ENCODE measurements at places on chromosomes 1 and 21.

GRCh38 chr1:209341146-209341545, 242.4 kb upstream of the CAMK1G start:
- ATAC-seq: no peak

DNA sequence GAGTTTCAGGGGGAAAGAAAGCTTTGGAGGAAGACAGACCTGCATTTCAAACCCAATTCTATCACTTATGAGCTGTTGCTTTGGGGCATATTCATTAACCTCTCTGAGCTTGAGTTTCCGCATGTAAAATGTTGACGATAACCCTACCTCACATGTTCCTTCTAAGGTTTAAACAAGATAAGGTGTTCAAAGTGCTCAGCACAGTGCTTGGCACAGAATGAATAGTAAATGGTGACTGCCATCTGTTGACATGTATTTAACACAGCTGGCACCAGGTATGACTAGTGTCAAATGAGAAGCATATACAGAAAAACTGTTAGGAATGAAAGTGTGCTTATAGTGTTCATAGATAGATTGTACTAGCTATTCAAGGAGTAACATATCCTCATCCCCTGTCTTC, 155.5 kb downstream of the PTGER3 start:
- no peak for ATAC-seq

- ATAC-seq: no peak
Measured at GRCh38 chr21:46544824-46545223, 60.1 kb downstream of the S100B start.

DNA sequence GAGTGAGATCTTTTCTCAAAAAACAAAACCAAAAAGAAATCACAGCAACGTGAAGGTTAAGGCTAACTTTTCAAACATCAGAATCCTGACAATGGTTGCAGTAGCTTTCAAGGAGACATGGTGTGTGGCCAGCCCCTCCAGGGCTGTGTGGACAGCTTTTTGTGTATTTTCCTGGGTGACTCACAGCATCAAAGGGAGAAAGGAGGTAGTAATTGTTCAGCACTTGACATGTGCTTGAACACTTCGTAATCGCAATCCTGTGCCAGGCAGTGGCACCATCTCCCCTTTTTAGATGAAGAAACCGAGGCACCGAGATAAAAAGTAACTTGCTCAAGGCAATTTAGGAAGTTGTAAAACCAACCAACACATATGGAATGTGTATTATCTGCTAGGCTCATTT, 10.3 kb downstream of the NBL1 start:
- no peak for ATAC-seq

- ATAC-seq: no peak
Measured at GRCh38 chr1:100921110-100921706, 25.3 kb downstream of the SLC30A7 start.

DNA sequence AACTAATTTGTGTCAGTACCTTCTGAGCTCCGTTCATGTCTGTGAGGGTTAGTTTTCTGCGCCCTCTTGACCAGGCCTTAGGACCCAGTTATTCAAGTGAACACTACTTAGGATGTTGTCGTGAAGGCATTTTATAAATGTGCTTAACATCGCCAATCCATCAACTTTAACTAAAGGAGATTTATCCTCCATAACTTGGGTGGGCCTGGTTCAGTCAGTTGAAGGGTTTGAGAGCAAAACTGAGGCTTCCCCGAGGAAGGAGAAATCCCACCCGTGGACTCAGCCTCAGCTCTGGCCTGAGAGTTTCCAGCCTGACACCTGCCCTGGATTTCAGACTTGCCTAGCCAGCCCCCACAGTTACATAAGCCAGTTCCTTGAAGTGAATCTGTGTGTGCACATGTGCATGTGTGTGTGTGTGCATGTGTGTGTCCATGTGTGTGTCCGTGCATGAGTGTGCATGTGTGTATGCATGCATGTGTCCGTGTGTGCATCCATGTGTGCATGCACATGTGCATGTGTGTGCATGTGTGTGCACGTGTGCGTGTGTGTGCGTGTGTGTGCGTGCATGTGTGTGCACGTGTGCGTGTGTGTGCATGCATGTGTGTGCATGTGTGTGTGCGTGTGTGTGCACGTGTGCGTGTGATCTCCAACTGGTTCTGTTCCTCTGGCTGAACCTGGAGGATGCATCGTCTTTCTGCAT, 62.1 kb upstream of the PDE9A start:
- no peak for ATAC-seq

GRCh38 chr1:242211254-242212022, 212.5 kb upstream of the MAP1LC3C start:
- no peak for ATAC-seq

GRCh38 chr21:41627428-41627827, 119.5 kb upstream of the TMPRSS2 start:
- no peak for ATAC-seq

All from activated T-helper 17 cell treated with anti-CD3 and anti-CD28 coated beads, Interleukin-2, amount 50 U/mL, for 72 hours (primary cell).